Activated T-cell treated with anti-CD3 and anti-CD28 coated beads, Interleukin-2, amount 50 U/mL, for 4 hours (primary cell): ENCODE measurements at places on chromosomes 3 and 15. TPM values are rescaled to one million over a fixed set of nuclear protein-coding genes. Genes with fewer than 3 reads are reported as not detected.

Gene ISG20
- 37.8 TPM for total RNA-seq

Gene KNG1
- 0.35 TPM for total RNA-seq

- no peak for DNase-seq
Observed at GRCh38 chr3:67414740-67415139, 239.7 kb downstream of the SUCLG2 start.

- DNase-seq = no peak
Observed at GRCh38 chr3:72155391-72156064, 370.6 kb upstream of the PROK2 start.

GRCh38 chr3:170454509-170454908 lies 35.8 kb downstream of the CLDN11 start:
- no peak for DNase-seq
